Naive thymus-derived CD8-positive, alpha-beta T cell (primary cell): ENCODE measurements at places on chromosomes 6 and 20.

- no peak for DNase-seq
Measured at GRCh38 chr20:10718661-10719060, 44.9 kb upstream of the JAG1 start.

- no peak for DNase-seq
Measured at GRCh38 chr6:84432619-84433018, 205.2 kb upstream of the CEP162 start.

DNA sequence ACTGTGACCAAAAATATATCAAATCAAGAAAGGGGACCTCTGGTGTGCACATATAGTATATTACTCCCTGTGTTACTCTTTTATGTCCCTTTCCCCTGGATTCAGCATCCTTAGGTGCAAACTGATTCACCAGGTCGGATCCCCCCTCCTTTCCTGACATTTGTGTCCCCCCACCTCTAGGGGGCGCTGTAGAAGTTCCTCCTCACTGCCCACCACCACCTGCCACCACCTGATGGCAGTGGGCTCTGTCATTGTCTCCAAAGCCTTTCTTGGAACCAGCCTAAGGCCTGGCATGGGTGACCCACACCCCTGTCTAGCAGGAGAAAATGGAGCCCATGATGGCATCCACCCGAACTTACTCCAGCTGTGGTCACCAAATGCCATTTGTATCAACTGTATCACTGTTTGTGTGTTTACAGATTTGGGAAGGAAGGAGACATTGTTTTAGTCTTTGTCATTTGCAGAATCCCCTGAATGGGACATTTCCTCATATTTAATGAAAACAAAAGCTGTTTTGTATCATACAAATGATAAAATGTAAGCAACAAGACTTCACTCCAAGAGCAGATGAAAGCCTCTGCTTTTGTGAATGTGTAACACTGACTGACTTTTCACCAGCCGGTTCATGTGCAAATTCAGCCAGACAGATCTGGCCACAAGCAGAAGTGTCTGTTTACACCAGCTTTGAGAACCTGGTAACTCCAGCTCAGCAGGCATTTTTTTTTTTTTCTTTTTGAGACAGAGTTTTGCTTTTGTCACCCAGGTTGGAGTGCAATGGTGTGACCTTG lies 66.2 kb downstream of the ARMC2 start:
- peak; percentile 44 for DNase-seq

DNA sequence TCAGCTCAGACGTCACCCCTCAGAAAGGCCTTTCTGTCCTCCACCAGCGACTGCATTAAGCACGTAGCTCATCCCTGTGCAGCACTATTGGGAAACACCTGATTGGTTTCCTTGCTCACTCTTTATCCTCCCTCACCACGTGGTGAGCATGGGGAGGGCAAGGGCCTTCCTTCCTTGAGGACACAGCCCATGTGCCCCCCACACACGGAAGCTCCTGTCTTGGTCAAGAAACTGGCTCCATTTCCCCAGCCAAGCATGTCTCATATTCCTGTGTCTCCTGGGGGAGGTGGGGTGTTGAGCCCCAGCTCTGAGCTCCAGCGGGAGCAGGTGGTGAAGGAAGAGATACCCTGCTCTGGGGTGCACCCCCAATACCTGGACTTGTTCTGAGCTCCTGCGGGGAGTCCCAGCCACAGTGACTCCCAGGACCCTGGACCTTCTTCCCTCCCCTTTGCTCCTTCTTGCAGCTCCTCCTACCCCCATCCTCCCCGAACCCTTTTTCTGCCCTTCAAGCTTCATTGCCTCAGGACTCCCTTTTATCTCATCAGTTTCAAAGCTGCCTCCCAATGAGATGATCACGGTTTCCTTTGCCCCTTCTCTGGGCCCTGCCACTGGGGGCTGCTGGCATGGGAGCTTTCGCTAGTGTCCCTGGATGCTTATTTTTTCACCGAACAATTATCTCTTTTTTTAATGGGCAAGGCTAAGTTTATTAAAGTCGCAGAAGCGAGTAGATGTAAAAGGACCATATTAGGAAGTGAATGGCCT lies 230.1 kb downstream of the TFAP2C start:
- no peak for DNase-seq

- DNase-seq = no peak
Measured at GRCh38 chr20:52540509-52540908, 348.9 kb upstream of the ZFP64 start.
